Neural progenitor cell (in vitro differentiated cells): ENCODE measurements at places on chromosomes 16 and 17. TPM values are rescaled to one million over a fixed set of nuclear protein-coding genes. Genes with fewer than 3 reads are reported as not detected.

Gene TRPV3
- 1.5 and 1.9 TPM in 2 replicates for total RNA-seq

Gene TAC4
- not detected in 2 replicates for total RNA-seq

- no peak overlapping the region for H3K27ac ChIP-seq
- DNase-seq = no peak
- H3K4me3 ChIP-seq = no peak overlapping the region
- H3K36me3 ChIP-seq = no peaks in the 10 kb centered on the region
Observed at GRCh38 chr17:16447676-16448075, 32.3 kb downstream of the TRPV2 start.

Gene HYDIN
- 4.0 and 5.9 TPM in 2 replicates for total RNA-seq

GRCh38 chr16:66324815-66325515, 41.5 kb upstream of the CDH5 start:
- peak; percentile 69 for DNase-seq
- no peak overlapping the region for H3K4me3 ChIP-seq
- no peak overlapping the region for H3K27ac ChIP-seq
- no peaks in the 10 kb centered on the region for H3K27me3 ChIP-seq
- H3K4me1 ChIP-seq = no peaks in the 10 kb centered on the region

- no peak for DNase-seq
- H3K36me3 ChIP-seq = no peaks in the 10 kb centered on the region
- H3K4me3 ChIP-seq = no peak overlapping the region
- no peaks in the 10 kb centered on the region for H3K4me1 ChIP-seq
- H3K27ac ChIP-seq = no peak overlapping the region
- H3K27me3 ChIP-seq = no peaks in the 10 kb centered on the region
Observed at GRCh38 chr17:63489291-63489690, 12.4 kb downstream of the ACE start.

- peak; percentile 18 for DNase-seq
- H3K4me1 ChIP-seq = no peaks in the 10 kb centered on the region
- no peaks in the 10 kb centered on the region for H3K36me3 ChIP-seq
- H3K4me3 ChIP-seq = no peak overlapping the region
Observed at GRCh38 chr16:3266873-3267537, 10.6 kb upstream of the MEFV start.

DNA sequence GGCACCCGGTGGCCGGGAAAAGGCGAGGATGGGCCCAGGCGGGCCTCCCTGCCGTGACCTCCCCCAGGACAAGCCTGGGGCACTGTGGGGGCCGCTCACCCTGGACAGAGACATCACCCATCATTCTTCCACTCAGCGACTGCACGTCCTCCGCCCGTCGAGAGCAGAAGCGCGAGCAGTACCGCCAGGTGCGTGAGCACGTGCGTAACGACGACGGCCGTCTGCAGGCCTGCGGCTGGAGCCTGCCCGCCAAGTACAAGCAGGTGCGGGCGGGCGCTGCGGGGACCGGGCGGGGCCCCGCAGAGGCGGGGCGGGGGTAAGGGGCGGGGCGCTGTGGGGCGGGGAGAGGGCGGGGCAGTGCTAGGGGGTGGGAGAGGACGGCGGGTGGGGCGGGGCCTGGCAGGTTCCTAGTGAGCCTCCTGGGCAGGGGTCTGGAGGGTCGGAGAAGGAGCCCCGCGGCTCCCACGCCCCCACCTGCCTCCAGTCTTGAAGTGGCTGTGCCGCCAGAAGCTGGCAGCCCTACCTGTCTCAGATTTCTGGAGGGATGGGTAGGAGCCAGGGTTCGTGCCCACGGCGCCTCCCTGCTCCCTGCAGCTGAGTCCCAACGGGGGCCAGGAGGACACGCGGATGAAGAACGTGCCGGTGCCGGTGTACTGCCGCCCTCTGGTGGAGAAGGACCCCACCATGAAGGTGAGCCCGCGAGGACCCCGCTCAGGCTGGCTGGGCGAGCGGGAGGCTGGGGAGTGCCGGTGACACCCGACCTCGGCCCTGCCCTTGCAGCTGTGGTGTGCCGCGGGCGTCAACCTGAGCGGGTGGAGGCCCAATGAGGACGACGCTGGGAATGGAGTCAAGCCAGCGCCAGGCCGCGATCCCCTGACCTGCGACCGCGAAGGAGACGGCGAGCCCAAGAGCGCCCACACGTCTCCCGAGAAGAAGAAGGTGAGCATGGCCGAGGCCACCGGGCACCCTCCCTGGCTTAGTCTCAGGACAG, 7.5 kb downstream of the NME3 start:
- H3K27me3 ChIP-seq = no peaks in the 10 kb centered on the region
- no peak overlapping the region for H3K27ac ChIP-seq
- H3K4me1 ChIP-seq = no peaks in the 10 kb centered on the region
- no peaks in the 10 kb centered on the region for H3K36me3 ChIP-seq
- peak; percentile 82 for DNase-seq

Gene SRL
- 0.06 and 0.22 TPM in 2 replicates for total RNA-seq

Gene C16orf54
- total RNA-seq = not detected in 2 replicates

Gene KIF19
- total RNA-seq = 0.15 and 0.62 TPM in 2 replicates

DNA sequence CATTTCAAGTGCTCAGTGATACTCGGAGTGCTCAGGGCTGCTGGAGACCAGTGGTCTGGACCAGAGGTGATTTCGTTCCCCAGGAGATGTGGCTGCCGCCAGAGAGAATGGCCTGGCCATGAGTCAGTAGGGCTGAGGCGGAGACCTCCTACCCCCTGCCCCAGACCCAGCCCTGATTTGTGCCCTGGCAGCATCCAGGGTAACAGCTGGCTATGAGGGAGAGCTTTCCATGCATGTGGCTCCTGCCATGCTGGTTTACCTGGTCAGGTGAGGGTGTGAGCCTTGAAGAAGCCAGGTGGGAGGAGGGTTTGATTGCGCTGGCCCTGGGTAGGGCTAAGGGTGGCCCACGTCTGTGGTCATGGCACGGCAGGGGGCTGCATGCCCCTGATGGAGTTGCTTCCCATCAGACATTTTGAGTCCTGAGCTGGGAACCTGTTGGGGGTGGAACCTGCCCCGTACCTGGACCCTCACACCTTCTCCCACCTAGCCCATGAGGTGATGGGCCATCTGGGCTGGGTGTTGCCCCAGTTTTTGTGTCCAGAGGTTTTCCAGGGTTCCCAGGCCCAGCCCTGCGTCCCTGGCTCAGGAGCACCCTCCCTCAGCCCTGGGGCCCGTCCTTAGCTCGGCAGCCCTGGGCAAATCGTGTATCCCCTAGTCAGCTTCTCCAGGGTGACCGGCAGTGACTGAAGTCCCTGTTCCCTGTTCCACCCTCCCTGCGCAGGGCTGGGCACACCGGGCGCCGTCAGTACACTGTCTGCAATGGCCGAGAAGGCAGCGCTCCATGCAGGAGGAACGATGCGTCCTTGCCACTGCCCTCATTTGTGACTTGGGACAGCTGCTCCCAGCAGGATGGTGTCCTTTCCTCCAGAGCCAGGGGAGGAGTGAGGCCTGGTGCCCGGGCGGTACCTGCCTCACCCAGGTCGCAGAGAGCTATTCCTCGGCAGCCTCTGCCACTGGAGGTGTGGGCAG, 9.0 kb upstream of the CSNK1D start:
- no peaks in the 10 kb centered on the region for H3K27me3 ChIP-seq
- H3K27ac ChIP-seq = no peak overlapping the region
- no peaks in the 10 kb centered on the region for H3K36me3 ChIP-seq
- no peak for DNase-seq
- H3K4me1 ChIP-seq = peaks cover 5% of the 10 kb centered on the region

GRCh38 chr16:20746461-20746860, 4.8 kb upstream of the THUMPD1 start:
- no peak overlapping the region for H3K27ac ChIP-seq
- no peaks in the 10 kb centered on the region for H3K4me1 ChIP-seq
- no peaks in the 10 kb centered on the region for H3K36me3 ChIP-seq

DNA sequence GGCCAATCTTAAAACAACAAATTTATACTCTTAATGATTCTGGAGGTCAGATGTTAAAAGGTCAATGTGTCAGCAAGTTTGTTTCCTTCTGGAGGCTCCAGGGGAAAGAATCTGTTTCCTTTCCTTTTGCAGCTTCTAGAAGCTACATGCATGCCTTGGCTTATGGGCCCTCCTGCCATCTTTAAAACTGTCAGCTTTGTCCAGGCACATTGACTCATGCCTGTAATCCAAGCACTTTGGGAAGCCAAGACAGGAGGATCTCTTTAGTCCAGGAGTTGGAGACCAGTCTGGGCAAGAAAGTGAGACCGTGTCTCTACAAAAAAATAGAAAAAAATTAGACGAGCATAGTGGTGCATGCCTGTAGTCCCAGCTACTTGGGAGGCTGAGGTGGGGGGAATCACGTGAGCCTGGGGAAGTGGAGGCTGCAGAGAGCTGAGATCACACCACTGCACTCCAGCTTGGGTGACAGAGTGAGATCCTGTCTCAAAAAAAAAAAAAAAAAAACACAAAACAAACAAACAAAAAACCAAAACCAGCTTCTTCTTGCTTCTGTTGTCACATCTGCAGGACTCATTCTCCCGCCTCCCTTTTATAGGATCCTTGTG, 58.3 kb downstream of the NOS2 start:
- no peak for DNase-seq
- H3K27me3 ChIP-seq = no peaks in the 10 kb centered on the region
- H3K4me1 ChIP-seq = no peaks in the 10 kb centered on the region
- no peaks in the 10 kb centered on the region for H3K36me3 ChIP-seq
- no peak overlapping the region for H3K27ac ChIP-seq
- no peak overlapping the region for H3K4me3 ChIP-seq

- DNase-seq = no peak
- H3K36me3 ChIP-seq = no peaks in the 10 kb centered on the region
- no peaks in the 10 kb centered on the region for H3K4me1 ChIP-seq
- H3K27ac ChIP-seq = no peak overlapping the region
Observed at GRCh38 chr16:26295625-26296304, 604.0 kb downstream of the HS3ST4 start.

GRCh38 chr16:87016046-87017035, 300.9 kb downstream of the C16orf95 start:
- no peaks in the 10 kb centered on the region for H3K27me3 ChIP-seq
- DNase-seq = no peak
- no peak overlapping the region for H3K27ac ChIP-seq
- H3K4me1 ChIP-seq = peaks cover 4% of the 10 kb centered on the region
- H3K36me3 ChIP-seq = no peaks in the 10 kb centered on the region

GRCh38 chr17:40878044-40878443, 7.0 kb downstream of the KRT20 start:
- H3K27ac ChIP-seq = no peak overlapping the region
- no peak overlapping the region for H3K4me3 ChIP-seq
- DNase-seq = no peak
- H3K27me3 ChIP-seq = no peaks in the 10 kb centered on the region
- no peaks in the 10 kb centered on the region for H3K36me3 ChIP-seq

- H3K4me1 ChIP-seq = no peaks in the 10 kb centered on the region
- H3K36me3 ChIP-seq = no peaks in the 10 kb centered on the region
- DNase-seq = no peak
- H3K4me3 ChIP-seq = no peak overlapping the region
- no peaks in the 10 kb centered on the region for H3K27me3 ChIP-seq
- no peak overlapping the region for H3K27ac ChIP-seq
Observed at GRCh38 chr16:89275284-89275584, 57.7 kb downstream of the ZNF778 start.

GRCh38 chr17:8087075-8087951, at the start of gene ALOX12B:
TSS of gene ALOX12B (minus strand) at chr17:8087716. CDS start at chr17:8087442, 274 bp downstream.
- peaks cover 21% of the 10 kb centered on the region for H3K27me3 ChIP-seq
- H3K27ac ChIP-seq = no peak within 1 kb of the TSS
- no peaks in the 10 kb centered on the region for H3K36me3 ChIP-seq

GRCh38 chr16:3735541-3735940, 18.2 kb upstream of the TRAP1 start:
- no peak for DNase-seq
- H3K4me3 ChIP-seq = no peak overlapping the region
- H3K36me3 ChIP-seq = peaks cover 7% of the 10 kb centered on the region
- H3K27ac ChIP-seq = no peak overlapping the region

DNA sequence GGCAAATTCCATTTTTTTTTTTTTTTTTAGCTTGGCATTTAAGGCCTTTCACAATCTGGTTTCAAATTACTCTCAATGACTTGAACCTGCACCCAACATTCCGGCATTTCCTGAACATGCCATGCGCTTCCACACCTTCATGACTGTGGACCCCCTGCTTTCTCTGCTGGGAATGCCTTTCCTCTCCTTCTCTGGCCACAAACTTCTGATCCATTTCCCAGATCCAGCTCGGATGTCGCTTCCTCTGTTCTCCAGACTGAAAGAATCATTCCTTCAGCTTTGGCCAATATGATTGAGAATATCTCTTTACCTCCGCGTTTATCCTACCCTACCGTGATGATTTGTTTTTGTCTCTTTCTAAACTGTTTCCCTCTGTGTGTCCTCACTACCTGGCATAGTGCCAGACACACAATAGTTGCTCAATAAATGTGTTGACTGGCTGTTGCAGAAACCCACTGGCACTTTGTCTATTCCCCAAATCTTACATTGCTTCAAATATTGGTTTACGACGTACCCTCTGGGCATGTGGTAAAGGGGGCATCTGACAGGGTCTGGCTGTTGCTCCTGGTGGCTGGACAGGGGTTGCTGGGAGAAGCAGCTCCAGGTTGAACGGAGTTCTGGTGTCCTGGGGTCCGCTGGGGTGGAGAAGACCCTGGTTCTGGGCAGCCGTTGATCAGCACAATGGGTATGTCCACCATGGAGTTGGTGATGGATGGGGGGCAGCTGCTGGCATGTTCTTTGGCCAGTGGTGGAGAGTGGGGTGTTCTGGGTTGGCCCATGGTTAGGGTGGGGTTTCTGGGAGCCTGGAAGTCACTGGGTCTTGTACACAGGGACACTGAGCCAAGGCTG, 14.7 kb downstream of the TNS4 start:
- DNase-seq = no peak
- no peak overlapping the region for H3K4me3 ChIP-seq
- no peaks in the 10 kb centered on the region for H3K27me3 ChIP-seq
- no peaks in the 10 kb centered on the region for H3K36me3 ChIP-seq
- H3K27ac ChIP-seq = no peak overlapping the region

Gene CSH1
- not detected in 2 replicates for total RNA-seq

DNA sequence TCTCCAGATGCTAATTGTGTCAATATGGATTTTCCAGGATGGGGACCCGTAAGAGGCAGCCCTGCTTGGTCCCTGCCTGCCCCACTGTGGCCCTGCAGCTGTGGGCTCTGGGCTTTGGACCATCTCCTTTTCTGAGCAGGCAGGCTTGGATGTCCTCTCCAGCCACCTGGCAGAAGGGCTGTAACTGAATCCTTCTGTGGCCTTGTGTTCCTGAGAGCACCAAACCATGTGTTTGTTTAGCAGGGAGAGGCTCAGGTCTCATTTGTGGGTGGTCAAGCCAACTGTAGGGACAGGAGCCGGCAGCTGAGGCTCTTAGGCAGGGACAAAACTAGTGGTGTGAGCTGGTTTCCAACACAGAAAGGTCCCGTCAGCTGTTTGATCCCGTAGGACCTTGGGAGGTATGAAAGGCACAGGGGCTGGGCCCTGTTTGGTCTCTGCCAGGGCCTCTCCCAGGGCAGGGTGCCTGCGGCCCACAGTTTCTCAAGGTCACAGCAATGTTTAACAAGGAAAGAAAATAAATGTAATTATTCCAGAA, 18.5 kb downstream of the SEC14L5 start:
- no peaks in the 10 kb centered on the region for H3K36me3 ChIP-seq
- H3K27me3 ChIP-seq = no peaks in the 10 kb centered on the region
- no peak for DNase-seq
- no peak overlapping the region for H3K27ac ChIP-seq
